ENCODE measurements at places on chromosomes 1 and 21.

DNA sequence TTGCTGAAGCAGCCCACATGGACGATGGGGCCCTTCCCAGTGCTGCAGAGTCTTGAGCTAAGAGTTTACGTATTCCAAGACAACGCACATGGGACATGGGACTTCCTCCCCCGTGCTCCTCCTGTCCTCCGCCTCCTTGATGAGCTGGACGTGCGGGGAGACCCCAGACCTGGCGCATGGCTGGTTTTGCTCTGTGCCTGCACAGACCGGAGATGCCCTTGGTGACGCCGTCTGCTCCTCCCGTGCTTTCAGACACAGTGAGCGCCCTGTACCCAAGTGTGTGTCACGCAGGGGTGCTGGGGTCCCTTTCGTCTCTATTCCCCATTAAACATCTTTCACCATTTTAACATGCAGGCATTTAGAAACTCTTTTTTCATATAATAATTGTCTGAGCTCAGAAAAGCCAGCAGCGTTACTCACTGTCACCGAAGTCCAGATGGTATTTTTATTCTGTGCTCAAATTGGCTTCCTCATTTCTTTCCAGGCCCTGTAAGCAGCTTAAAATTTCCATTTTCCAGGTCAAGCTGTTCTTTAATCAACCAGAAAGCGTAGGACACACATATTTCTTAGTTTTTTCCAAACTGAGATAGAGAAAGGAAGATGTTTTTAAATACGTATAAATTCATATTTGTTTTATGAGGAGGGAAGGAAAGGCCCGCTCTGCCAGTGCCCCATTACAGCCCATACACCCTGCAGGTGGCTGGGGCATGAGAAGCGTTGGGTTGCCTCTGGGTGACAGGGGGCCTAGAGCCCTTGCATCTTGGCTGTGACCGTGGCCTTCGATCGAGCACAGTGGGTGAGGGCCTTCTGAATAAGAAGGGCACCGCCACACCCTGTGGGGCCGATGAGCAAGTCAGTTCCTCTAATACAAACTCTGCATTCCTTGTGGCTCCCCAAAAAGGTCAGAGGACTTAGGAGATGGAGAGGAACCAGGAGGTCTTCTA is 17.9 kb upstream of the ZBTB21 start:
- no peak for DNase-seq

DNA sequence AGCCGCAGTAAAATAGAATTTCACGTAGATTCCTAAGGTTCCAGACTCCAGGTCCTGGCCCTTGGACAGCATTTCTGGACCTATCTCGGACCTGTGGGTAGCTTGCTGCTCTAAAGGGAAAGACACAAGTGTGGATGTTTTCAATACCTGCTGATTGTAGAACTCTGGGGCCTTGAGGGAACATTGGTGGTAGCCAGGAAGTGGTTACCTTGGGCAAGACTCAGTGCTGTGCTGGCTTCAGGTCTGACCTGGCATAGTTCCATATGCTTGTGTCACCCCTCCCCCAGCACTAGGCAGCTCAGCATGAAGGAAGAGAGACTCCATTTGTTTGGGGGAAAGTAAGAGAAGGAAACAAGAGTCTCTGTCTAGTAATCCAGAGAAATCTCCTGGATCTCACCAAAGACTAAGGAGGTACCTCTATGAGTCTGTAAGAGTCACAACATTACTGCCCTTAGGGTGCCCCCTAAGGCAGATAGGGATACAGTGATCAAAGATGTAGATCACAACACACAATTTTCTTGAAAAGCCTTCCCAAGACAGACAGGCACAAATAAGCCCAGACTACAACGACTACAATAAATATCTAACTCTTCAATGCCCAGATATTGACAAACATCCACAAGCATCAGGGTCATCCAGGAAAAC is 398.8 kb downstream of the TGFB2 start:
- DNase-seq = no peak

DNA sequence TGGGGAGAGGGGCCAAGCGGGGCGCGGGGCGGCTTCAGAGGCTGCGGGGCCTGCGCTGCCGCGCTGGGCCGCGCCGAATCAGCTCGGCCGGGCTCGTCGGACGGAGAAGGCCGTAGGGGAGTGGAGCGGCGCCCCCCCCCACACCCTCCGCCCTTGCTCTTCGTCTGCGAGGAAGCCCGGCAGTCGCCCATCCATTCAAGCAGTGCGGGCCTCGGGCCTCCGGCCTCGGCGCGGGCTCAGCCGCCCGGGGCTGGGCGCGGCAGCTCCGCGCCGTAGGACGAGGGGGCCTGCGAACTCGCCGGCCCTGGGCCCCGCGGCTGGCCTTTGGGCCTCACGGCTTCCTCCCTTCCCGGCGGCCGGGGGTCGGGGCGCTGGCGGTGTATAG is 564 bp downstream of the CTPS1 start:
- DNase-seq = no peak

- no peak for DNase-seq
These were observed 213.7 kb downstream of the LRRC40 start for GRCh38 chr1:69991644-69992043.

DNA sequence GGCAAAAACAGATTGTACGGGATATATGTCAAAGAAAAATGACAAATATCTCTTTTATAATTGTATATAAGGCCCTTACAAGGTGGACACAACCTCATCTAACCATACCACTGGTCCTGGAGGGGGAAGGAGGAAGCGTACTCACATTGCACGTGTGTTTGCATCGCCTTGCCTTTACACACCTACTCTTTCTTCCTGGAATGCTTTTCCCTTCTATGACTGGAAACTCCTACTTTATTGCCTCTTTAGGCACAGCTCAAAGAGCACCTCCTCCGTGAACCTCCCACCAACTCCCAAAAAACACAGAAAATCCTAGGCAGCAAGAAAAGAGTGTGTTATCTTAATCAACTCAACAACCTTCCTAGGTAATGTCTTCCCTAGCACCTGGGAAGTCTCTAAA is 99.7 kb upstream of the LBR start:
- no peak for DNase-seq

- no peak for DNase-seq
These were observed 177.2 kb downstream of the PLPPR4 start for GRCh38 chr1:99441299-99442095.

DNA sequence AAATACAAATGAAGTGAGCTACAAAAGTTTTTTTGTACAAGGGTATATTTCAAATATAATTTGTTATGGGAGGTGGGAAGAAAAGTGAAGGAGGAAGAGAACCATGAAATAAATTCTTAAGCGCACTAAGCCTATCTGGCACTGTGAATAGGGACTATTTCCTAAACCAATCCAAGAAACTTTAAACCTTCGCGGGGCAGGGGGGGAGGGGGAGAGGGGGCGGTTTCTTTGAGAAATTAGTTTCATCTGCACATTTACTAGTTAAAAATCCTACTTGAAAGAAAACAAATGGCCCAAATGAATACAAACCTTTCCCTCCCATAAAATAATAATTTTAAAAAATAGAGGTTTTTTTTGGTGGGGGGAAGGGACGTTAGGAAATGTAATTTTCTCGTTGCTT is 364 bp downstream of the GOLPH3L start:
- no peak for DNase-seq

DNA sequence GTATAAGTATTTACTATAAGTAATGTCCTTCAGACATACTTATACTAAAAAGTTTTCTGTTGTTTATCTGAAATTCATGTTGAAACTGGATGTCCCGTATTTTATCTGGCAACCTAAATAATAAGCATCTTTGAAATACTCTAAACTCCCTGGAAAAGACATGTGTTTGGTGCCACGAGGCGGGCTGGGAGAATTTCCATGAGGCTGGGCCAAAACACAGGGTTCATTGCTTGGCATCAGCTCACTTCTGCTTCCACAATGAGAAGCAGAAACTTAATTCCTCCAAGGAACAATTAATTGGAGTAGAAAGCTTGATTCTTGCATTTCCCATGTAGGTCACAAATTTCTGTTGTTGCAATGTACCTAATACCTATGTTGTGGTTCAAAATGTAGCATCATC is 110.2 kb downstream of the PSMG1 start:
- no peak for DNase-seq

DNA sequence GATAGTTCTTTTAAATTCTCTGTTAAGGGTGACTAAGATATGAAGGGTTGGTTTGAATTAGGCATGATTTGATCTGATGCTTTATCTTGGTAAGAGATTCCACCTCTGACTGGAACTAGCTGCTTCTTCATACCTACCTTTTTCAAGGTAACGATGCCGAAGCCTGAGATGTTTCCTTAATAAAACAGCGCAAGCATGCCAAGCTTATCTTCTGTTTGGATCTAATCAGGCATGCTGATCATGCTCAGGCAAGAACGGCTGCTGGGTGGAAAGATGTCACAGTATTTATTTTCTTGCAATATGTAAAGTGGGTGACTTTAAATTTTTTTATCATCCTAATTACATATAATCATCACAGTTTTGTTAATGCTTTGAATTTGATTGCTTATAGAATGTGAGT is 148.7 kb downstream of the ADGRL2 start:
- DNase-seq = no peak

DNA sequence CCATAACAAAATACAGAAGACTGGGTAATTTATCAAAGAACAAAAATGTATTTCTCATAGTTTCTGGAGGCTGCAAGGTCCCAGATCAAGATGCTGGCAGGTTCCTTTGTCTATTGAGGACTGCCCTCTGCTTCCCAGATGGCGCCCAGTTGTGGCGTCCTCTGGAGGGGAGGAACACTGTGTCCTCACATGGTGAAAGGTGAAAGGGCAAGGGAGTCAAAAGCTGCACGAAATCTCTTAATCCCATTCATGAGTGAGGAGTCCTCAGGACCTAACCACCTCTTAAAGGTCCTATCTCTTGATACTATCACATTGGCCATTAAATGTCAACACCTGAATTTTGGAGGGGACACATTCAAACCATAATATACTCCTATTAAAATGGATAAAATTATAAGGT is 79.3 kb upstream of the IRF2BP2 start:
- no peak for DNase-seq

DNA sequence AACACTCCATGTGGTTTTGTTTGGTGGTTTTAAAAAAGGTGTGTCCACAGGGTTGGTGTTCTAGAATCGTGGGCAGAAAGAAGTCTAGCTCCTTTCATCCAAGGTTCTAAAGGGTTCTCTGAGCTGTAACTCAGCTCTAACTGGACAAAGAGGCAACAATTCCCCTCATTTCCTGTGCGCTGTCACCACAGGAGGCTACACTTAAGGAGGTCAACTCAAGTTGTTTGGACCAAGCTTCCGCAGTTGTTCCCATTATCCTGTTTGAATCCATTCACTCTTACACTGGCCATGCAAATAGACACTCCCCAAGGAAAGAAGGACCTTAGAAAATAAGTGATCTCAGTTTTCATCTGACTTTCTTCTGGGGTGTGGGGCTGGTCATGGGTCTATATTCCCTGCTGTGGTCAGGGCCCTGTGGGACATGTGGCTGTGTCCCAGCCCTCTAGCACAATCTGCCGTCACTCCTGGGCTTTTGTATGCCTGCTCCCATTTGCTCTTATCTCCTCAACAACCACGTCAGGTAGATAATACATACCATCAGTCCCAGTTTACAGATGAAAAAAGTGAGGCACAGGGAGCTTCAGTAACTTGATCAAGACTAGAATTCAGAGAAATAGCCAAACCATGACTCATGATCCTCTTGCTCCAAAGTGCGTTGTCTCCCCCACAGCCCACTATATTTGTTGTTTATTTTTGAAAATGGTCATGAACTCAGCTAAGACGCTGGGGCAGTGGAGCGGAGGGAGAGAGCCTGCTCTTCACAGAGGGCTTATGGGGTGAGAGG is 103.6 kb downstream of the RHOU start:
- no peak for DNase-seq

DNA sequence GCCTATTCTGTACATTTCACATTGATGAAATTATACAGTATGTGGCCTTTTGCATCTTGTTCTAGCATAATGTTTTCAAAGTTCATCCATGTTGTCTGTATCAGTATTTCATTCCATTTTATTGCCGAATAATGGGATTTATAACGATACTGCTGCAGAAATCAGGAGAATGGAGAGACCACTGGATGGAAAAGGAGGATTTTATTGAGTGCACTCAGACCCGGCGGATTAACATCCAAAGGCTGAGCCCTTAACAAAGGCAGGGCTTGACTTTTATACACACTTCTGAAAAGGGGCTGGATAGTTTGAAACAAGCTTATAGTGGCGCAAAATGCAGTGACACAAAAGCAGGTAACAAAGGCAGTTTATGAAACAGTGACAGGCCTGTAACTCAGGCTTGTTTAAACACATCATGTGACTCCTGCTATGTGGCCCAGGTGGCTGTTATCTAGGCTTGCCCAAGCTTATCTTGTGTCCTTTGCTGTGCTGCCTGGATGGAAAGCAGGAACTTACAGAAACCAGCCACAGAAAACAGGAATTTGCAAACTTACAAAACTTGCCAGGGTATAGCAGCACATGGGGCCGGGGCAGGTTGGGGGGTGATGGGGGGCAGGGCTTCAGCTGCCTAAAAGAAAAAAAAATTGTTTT is 32.8 kb upstream of the KCNJ15 start:
- DNase-seq = no peak

GRCh38 chr1:167685844-167686243 is 35.9 kb upstream of the MPZL1 start:
- no peak for DNase-seq

DNA sequence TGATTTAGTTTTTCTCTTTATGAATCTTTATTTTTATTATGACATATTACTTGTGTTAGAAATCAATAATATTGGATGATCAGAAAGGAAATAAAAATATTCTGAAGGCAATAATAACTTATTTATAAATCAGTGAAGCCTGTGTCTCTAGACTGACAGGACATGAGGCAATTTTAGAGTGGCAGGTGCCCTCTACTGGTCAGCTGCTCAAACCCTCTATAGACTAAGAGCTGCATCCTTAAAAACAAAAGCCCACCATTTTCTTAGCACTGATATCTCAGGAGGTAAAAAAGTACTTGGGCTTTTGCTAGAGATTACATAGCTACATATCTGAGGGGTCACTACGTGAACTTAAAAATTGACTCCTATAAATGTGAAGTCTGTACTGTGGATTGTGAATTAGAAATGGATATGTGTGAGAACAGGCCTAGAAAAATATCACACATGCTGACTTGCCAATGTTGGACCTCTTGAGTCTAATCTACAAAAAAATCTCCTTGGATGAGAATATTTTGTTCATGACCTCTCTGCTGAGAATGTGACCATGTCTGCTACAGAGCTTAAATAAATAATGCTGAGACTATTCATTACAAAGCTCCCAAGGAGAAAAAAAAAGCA is 597.9 kb upstream of the ADAMTS5 start:
- DNase-seq = no peak

DNA sequence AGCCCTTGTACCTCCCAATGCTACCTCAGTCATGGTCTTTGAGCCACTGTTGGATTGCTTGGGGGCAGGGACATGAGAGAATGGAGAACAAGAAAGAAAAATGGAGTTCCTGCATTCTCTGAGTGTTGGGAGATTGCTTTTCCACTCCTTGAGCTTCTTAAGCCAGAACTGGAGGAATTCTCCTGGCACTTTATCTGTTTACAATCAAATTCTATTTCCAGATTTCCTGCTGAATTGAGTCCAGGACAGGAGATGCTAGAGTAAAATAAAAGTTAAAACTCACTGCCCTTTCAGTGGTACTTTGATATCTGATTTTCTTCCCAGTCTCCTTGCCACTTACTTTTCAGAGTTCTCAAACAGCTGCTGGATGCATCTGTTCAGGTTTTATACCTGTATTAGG is 24.4 kb upstream of the DEPDC1 start:
- no peak for DNase-seq

Data from stimulated activated CD4-positive, alpha-beta T cell treated with anti-CD3 and anti-CD28 coated beads, Interleukin-15, amount 100 ng/mL, for 48 hours (primary cell).